ENCODE measurements at places on chromosomes 1 and 21. TPM values are rescaled to one million over a fixed set of nuclear protein-coding genes. Genes with fewer than 3 reads are reported as not detected.

The HCRTR1 gene
- not detected for total RNA-seq

The HPCAL4 gene
- not detected for total RNA-seq

The ADAMTSL4 gene
- total RNA-seq: 3.6 TPM

The RGS8 gene
- total RNA-seq: not detected

The SGIP1 gene
- 21.0 TPM for total RNA-seq

The DIO1 gene
- total RNA-seq: not detected

The SLAMF1 gene
- total RNA-seq: not detected

The RAD54L gene
- total RNA-seq: 0.43 TPM

The VSIG8 gene
- total RNA-seq: not detected
